ENCODE measurements at places on chromosomes 3 and 15.

- DNase-seq = no peak
Observed at GRCh38 chr3:122021811-122022401, at the start of gene ILDR1. Gene ILDR1, minus strand, starts transcription at chr3:122022247. Its CDS starts 170 bp downstream, at chr3:122022077.

GRCh38 chr3:188772886-188773285 lies 398.9 kb upstream of the TPRG1 start:
- DNase-seq = no peak

GRCh38 chr3:105781871-105782270 lies 86.9 kb downstream of the CBLB start:
- no peak for DNase-seq

- DNase-seq = no peak
Observed at GRCh38 chr3:4656059-4656458, 162.9 kb downstream of the ITPR1 start.

DNA sequence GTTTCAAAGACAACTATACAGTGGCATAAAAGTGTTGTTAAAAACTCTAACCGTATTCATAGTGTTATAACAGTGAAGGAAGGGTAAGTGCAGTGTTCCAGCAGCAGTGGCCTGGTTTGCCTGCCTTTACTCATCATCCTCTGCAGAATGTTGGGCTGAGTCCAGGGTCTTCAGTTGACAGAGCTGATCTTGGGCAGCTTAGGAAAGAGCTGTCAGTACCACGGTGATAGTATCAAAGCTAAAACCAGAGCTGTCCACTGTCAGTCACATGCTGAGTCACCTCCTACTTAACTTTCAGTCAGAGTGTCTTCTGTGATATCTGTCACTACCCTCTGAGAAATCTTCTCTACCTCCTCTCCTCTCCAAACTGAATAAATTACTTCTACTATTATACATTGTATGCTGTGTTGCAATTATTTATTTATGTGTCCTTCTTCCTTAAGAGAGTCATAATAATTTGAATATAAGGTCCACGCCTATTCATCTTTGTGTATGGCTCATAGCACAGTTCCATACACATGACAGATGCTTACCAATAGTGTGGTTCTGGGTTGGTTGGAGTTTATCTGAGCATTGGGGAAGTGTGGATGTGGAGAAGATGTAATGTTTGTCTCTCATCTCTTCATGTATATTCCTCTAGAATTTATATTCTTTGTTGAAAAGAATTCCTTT lies 242.1 kb downstream of the ZIC1 start:
- no peak for DNase-seq

- no peak for DNase-seq
Observed at GRCh38 chr15:69491038-69491505, 38.5 kb downstream of the RPLP1 start.

DNA sequence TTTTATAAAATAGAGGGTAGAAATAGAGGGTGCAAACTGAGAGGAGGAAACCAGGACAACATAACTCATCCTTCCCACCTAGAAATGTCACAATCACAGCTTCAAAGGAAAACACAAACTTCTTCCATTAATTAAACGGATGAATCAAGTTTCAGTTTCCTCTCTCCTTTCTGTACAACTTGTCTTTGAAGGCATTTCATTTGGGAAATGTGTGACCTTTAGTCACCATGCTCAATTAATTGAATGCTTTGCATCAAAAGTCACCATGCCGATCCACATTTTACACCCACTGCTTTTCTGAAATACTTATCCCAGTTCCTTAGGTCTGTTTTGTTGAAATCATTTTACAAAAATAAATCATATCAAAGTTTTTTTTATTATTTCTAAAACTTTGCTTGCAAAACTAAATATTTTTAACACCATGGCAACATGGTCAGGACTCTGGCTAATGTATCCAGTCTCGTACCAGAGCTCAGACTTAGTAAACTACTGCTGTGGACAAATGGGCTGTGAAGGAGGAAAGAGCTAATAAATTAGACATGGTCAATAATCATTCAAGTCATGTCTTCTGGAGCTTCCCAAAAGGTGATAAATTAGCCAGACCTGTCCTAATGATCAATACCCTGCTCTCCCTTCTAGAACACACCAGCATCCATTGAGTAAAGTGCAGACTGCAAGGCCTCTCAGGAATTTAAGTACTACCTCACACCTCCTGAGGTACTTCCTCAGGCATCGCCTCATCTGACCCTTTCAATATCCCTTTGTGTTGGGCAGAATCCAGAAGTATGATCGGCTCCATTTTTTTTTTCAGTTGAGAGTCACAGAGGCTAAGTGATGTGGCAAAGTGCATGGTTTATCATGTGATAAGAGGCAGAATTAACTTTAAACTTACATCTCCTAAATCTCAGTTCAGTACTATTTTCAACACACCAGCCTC lies 161.3 kb downstream of the GREM1 start:
- DNase-seq = no peak

DNA sequence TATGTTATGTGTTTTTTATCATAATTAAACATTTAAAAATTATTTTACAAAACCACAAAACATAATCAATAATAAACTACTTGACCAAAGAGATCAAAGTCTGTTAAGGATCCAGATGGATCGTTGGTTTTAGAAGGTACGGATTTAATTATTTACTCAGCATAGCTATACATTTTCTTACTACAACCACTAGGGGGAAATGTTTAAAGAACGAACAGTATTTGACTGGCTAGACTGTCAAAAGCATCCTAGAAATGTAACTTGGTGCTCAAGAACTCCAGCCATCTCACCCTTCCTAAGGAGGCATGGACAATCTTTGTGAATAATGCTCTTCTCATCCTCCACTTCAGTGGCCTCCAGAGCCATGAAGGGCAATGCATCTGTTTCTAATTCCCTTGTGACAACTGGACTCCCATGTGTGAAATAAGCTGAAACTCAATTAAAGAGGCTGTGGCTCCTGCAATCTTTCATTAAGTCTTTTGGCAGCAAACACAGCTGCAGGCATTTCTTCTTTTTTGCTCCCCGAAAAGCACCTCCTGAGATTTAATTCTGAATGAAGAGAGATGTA lies 94.7 kb upstream of the TUSC7 start:
- DNase-seq = no peak

GRCh38 chr3:161498259-161498921 lies 1.8 kb downstream of the OTOL1 start:
- DNase-seq = no peak

GRCh38 chr15:92617549-92618520 lies 37.7 kb downstream of the FAM174B start:
- DNase-seq = no peak

- DNase-seq = no peak
Observed at GRCh38 chr3:107416886-107417285, 39.6 kb downstream of the CCDC54 start.

DNA sequence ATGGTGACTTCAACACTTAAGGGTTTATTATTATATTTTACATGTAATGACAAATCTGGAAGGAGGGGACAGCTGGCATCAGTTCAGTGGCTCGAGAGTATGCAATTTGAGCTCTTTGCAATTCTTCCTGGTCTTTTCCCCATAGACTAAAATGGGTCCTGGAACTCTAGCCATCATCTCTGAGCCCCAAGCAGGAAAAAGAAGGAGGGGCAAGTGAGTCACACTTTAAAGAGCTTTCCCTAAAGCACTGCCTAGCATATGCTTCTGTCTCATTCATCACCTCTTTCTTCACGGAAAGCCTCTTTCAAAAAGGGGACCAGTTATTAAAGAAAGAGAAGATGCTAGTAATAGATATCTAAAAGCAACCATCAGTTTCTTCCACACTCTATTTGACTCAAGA lies 466.3 kb downstream of the ZIC1 start:
- DNase-seq = no peak

- no peak for DNase-seq
Observed at GRCh38 chr15:58466566-58466965, 34.8 kb downstream of the LIPC start.

- DNase-seq = no peak
Observed at GRCh38 chr3:37611771-37612170, 249.9 kb upstream of the CTDSPL start.

DNA sequence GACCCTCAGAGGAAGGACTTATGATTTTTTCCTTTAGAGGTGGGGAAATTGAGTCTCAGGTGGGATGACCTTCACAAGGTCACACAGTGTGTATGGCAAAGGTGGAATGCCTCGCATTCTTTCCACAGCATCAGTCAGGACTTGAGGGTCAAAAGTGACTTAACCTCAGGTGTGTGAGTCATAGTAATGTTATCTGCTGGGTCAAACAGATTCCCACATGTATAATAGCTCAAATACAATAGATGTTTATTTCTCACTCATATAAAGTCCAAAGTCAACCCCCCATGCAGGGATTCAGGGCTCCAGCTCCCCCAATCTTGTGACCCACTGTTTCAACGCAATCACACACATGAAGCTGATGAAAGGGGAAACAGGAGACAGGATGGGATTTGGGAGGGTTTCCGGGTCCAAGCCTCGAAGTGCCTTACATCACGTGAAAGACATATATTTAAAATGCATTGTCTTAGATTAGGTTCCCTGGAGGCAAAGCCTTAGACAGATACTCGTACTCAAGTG lies 34.0 kb upstream of the CCDC174 start:
- no peak for DNase-seq

DNA sequence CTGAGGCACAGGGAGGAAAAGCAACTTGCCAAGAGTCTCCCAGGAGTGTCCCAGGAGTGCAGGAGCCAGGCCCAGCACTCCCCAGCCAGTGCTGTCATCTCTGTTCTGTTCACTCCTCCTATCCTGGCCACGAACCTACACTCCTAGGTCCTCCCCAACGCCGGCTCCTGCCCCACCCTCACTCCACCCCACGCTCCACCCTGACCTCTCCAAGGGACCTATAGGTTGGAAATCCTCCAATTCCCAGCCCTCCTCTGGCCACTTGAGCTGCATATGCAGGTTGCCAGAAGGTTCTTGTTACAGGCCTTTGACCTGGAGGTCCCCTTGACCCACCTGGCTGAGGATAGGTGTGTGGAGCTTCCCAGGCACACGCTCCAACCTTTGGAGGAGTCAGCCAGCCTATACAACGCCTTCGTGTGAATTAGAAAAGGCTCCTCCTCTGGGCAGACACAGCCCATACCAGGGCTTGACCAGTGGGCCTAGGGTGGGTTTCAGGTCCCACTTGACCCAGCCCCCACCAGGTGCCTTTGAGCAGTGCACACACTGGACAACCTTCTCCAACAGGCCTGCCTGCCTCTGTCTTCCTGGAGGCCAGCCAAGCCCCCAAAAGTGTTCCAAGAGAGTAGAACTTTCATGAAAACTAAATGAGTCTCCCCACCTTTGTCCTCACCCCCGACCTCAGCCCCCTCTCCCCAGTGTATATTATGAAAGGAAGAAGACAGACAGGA lies 167.2 kb upstream of the TLE3 start:
- no peak for DNase-seq

GRCh38 chr15:89812011-89812846 lies 2.4 kb downstream of the ANPEP start:
- no peak for DNase-seq

- DNase-seq = no peak
Observed at GRCh38 chr3:162112719-162113118, 616.1 kb downstream of the OTOL1 start.

DNA sequence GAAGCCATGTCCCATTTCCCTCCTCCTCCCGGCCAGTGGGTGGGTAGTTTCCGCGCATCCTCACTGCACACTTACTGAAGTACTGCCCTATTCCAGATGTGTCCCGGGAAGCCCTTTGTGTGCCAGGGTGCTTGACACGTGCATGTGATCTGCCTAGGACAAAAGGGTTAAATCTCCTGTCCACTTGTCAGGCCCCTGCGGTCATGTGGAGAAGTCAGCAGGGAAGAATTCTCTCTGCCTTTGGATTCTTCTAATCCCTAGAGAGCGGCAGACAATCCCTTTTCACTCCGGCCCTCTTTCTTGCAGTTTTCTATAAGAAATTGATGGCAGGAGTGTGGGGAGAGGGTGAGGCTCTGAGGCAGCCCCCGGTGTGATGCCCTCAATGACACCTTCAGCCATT lies 19.8 kb downstream of the ST8SIA2 start:
- no peak for DNase-seq

GRCh38 chr3:189312866-189313265 lies 141.1 kb downstream of the TPRG1 start:
- DNase-seq = no peak
